Uterine smooth muscle cell (primary cell): ENCODE measurements at places on chromosomes 7 and 10. TPM values are rescaled to one million over a fixed set of nuclear protein-coding genes. Genes with fewer than 3 reads are reported as not detected.

The PLPP4 gene
- 0.62 TPM in 1 of 2 replicates, not detected in the other for total RNA-seq

The STEAP1 gene
- 32.6 and 65.6 TPM in 2 replicates for total RNA-seq

The LBX1 gene
- total RNA-seq, result not detected in 2 replicates

The GDF10 gene
- 0.11 and 0.12 TPM in 2 replicates for total RNA-seq

The GSTO2 gene
- 1.7 and 5.1 TPM in 2 replicates for total RNA-seq

The PTPRZ1 gene
- total RNA-seq, result 0.25 and 0.89 TPM in 2 replicates

The MRLN gene
- total RNA-seq, result not detected in 2 replicates

The MMD2 gene
- not detected in 2 replicates for total RNA-seq

The TYW1 gene
- total RNA-seq, result 22.5 and 26.1 TPM in 2 replicates

The NOLC1 gene
- 27.4 and 35.1 TPM in 2 replicates for total RNA-seq

The GPR26 gene
- not detected in 2 replicates for total RNA-seq

The NKX2-3 gene
- total RNA-seq, result not detected in 2 replicates

The SORBS1 gene
- 0.55 and 0.75 TPM in 2 replicates for total RNA-seq

The PGAM2 gene
- 0.33 and 0.37 TPM in 2 replicates for total RNA-seq

The C10orf71 gene
- under 0.01 TPM in 1 of 2 replicates, not detected in the other for total RNA-seq

The ADIRF gene
- 36.3 and 73.0 TPM in 2 replicates for total RNA-seq

The TAF3 gene
- total RNA-seq, result 1.6 and 2.0 TPM in 2 replicates

The CLRN3 gene
- total RNA-seq, result not detected in 2 replicates

The FZD8 gene
- 20.2 and 39.5 TPM in 2 replicates for total RNA-seq

The BAIAP2L1 gene
- 1.1 and 1.7 TPM in 2 replicates for total RNA-seq

The C7orf57 gene
- 0.11 TPM in 1 of 2 replicates, not detected in the other for total RNA-seq

The CPN1 gene
- not detected in 2 replicates for total RNA-seq

The CASD1 gene
- 12.8 and 15.1 TPM in 2 replicates for total RNA-seq

The GARIN1A gene
- total RNA-seq, result 0.33 and 0.87 TPM in 2 replicates

The ACTR3C gene
- total RNA-seq, result 1.00 and 1.5 TPM in 2 replicates

The MBL2 gene
- total RNA-seq, result not detected in 2 replicates

The TUBAL3 gene
- total RNA-seq, result not detected in 2 replicates

The MYPN gene
- total RNA-seq, result 0.25 and 0.55 TPM in 2 replicates

The ARHGEF35 gene
- 1.5 and 2.1 TPM in 2 replicates for total RNA-seq

The PRF1 gene
- total RNA-seq, result not detected in 2 replicates

The BUD23 gene
- 47.5 and 66.5 TPM in 2 replicates for total RNA-seq
